ENCODE measurements at places on chromosomes 1 and 21.

DNA sequence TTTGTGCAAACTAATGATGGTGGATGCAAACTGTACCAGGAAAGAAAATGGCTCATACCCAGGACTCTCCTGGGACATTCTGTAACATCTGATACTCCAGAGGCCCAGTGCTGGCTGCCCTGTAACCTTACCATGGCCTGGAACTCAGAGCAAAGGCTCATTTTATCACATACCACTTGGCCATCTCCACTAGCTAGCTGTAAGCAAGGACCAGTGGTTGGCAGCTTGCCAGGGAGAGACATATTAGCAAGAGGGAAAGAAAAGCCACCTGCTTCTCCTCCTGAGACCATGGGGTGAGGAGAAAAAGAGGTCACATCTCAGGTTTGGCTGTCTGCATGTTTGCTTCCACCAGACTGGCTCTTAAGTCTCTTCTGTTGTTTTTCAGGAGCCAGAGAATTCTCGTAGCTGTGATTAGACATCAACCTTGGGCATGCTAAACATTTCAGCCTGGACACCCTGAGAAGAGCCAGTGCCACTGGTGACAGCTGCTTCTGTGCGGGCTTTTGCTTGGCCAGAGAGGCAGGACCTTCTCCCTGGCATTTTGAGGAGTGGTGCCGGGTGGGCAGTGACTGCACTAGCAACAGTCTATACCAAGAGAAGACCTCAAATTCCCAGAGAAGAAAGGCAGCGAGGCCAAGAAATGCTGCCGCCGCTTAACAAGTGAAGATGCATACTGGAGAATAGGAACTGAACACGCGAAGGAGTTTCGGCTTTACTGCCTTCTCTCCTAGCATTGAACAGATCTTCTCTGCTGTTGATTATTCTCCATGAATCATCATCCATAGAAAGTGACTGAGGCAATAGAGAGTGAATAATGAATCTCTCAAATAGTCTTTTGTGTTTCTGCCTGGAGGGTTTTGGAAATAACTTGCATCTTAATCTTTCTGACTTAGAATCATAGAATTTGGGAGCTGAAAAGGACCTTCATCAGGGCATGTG is 6.7 kb upstream of the INKA2 start:
- DNase-seq = no peak

DNA sequence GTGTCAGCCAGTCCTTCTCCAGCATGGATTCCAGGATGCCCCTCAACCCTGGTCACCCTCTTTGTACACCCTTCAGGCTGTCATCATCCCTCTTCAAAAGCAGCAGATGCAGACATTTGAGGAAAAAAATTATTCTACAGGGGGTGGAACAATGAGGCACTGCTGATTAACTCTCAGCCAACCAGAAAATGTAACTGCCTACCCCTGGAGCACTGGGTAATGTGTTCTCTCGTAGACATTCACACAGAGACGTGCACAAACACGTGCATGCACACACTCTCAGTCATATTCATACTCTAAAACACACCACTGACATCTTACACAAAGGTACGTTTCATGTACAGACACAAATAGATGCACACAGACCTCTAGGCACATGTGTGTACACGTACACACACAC is 175.4 kb downstream of the TRABD2B start:
- no peak for DNase-seq

GRCh38 chr1:221712776-221713431 is 29.0 kb downstream of the DUSP10 start:
- DNase-seq = no peak

DNA sequence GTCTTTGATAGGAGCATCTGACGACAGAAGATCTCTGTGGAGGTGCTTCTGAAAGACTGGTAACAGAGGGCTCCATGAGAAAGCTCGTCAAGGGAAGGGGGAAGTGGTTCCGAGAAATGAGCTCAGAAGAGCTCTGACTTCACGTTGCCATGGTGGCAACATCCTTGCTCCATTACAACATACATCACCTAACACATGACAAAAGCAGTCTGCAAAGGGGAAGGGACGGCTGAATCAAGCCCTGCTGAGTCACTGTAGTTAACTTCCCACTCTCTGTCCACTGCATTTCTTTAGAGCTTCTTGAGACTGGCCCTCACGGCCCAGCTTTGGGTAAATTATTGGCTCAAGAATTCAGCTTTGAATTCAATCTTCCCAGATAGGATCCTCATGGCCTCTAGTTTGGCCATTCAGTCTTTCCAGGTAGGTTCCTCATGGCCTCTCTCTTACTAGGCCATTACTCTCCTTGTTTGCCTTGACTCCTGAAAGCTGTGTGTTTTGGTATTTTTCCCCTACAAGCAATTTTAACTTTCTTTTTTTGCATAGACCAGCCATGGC is 88.0 kb upstream of the ZNF648 start:
- DNase-seq = no peak

DNA sequence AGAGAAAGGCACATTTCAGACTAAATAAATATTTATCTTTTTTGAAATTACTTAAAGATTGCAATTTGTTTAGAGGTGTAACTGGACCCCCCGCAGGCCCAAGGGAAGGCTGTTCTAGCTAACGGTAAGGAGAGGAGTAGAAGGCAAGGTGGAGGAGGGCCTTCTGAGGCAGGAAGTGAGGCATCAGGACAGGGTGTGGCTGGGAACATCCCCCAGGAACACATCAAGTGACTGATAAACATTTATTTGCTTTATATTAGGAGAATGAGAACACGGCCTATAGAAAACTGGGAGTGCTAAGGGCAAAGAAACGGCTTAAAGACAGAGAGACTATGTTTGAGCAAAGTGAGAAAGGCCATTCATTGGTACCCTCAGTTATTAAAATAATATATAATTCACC is 23.2 kb downstream of the HIVEP3 start:
- no peak for DNase-seq

GRCh38 chr1:58933599-58933926 is 149.7 kb upstream of the JUN start:
- no peak for DNase-seq

- no peak for DNase-seq
Observed at GRCh38 chr1:179195376-179195775, 34.1 kb downstream of the ABL2 start.

- no peak for DNase-seq
Observed at GRCh38 chr21:43916691-43917514, 51.9 kb downstream of the AGPAT3 start.
